Activated CD8-positive, alpha-beta memory T cell treated with anti-CD3 and anti-CD28 coated beads for 1 hour (primary cell): ENCODE measurements at places on chromosomes 13 and 19.

GRCh38 chr13:39530916-39531315 is 72.1 kb downstream of the LHFPL6 start:
- DNase-seq = no peak

DNA sequence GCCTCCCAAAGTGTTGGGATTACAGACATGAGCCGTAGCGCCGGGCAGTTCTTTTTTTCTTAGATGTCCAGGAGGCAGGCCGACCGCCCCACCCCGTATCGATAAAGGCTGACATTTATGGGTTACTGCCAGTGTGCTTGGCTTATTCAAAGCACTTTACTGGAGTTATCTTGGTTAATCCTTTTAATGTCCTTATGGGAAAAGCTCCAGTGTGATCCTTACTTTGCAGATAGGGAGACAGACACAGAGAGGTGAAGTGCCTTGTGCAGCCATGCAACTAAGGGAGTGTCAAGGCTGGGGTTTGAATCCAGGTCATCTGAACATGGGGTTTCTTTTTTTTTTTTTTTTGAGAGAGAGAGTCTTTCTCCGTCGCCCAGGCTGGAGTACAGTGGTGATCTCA is 19.2 kb downstream of the NCAN start:
- DNase-seq = no peak

GRCh38 chr19:13505761-13506470 is 363 bp downstream of the CACNA1A start:
- DNase-seq = no peak

- DNase-seq = no peak
Measured at GRCh38 chr13:104993708-104994107, 1541.8 kb downstream of the EFNB2 start.

GRCh38 chr19:13796301-13797057 is 1.2 kb downstream of the ZSWIM4 start:
- no peak for DNase-seq

- DNase-seq = no peak
Measured at GRCh38 chr19:45113628-45114027, 20.6 kb downstream of the PPP1R37 start.

DNA sequence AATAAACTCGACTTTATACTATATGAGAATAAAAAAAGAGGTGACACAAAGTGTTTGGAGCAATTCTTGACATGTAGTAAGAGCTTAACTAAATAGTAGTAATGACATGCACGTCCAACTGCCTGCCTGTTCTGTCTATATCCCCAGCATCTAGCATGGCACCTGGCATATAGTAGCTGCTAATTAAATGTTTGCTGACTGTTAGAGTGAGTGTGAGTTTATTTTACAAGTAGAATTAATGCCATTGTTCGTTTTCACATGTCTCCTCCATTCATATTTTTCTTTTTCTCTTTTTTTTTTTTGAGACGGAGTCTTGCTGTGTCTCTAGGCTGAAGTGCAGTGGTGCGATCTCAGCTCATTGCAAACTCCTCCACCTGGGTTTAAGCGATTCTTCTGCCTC is 38.4 kb upstream of the RNF113B start:
- no peak for DNase-seq

- DNase-seq = no peak
Measured at GRCh38 chr13:44243198-44243857, 130.3 kb upstream of the SERP2 start.

DNA sequence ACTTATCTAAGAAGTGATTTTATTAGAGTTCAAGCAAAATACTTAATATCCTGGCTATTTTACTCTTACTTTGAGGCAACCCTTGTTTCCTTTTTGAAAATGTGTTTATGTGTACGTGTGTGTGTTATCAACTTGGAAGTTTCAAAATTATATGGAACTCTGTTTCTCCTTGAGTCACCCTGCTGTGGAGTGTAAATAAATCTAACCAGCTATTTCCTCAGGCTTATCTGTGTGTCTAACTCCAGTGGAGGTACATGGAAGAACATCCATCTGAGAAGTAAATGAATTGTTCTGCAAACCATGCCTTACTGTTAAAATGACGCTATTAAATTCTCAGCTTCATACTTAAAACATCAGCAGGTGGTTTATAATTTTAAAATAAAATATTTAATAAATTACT is 583.4 kb upstream of the SLITRK5 start:
- DNase-seq = no peak

GRCh38 chr19:7063339-7063738 is 4.9 kb upstream of the MBD3L3 start:
- DNase-seq = no peak

DNA sequence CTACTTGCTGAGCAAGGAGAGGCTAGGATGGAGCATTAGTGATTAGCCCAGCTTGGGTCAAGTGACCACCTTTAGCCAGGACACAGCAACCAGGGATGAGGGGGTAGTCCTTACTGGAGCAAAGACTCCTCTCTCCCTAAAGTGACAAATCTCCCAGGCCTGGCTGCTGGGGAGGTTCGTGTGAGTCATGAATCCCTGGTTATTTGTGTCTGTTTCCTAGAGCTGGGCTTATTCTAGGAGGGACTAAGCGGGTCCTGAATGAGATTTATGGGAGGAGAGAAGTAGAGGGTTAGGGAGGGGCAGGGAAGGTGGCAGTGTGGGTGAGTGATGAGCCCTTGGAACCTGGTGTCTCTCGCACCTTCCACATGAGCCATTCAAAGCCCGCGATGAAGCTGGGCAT is 487.3 kb downstream of the TSHZ3 start:
- no peak for DNase-seq

GRCh38 chr13:52723181-52723580 is 16.4 kb downstream of the CNMD start:
- DNase-seq = no peak

DNA sequence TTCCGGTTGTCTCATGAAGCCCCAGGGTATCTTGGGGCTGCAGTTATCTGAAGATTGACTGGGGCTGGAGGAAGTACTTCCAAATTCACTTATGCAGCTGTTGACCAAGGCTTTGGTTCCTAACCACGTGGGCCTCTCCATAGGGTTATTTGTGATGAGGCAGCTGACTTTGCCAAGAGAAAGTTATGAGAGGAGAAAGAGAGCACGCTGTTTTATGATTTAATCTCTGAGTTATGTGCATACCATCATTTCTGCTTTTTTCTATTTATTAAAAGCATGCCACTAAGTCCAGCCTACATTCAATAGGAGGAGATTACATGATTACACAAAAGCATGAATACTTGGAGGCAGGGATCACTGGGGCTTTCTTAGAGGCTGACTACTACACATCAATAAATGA is 215.5 kb downstream of the NHLRC3 start:
- DNase-seq = no peak

- no peak for DNase-seq
Measured at GRCh38 chr19:4386041-4386782, 14.1 kb downstream of the SH3GL1 start.

- DNase-seq = no peak
Measured at GRCh38 chr19:49911381-49912145, 14.9 kb upstream of the IL4I1 start.
